IMR-90 (cell line): ENCODE measurements at places on chromosomes 2 and 18.

DNA sequence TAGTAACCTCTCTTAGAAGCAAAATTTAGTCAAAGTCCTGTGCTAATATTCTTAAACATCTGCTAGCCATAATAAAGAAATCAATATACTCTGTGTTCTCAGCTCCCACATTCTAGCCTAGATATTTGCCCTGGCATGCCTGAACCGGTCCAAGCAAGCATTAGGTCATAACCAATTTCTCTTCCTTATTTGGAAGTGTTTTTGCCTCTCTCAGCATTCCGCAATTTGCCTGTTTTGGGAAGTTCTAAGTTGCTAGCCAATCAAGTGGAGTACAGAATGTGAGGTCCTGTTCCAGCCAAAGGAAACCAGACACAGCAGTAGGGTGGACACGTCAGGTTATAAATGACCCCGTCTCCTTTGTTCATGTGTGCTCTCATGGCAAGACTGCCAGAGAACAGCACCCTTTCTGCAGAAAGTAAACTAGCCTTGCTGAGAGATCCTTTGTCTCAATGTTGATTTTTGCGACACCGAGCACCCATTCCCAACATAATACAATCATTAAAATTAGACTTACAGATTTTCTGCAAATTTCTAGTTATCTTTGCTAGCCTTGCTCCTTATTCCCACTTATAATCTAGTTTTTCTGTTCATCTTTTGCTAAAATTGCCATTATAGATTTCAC is 13.0 kb upstream of the SULT1C4 start:
- peak; percentile 36 for DNase-seq

DNA sequence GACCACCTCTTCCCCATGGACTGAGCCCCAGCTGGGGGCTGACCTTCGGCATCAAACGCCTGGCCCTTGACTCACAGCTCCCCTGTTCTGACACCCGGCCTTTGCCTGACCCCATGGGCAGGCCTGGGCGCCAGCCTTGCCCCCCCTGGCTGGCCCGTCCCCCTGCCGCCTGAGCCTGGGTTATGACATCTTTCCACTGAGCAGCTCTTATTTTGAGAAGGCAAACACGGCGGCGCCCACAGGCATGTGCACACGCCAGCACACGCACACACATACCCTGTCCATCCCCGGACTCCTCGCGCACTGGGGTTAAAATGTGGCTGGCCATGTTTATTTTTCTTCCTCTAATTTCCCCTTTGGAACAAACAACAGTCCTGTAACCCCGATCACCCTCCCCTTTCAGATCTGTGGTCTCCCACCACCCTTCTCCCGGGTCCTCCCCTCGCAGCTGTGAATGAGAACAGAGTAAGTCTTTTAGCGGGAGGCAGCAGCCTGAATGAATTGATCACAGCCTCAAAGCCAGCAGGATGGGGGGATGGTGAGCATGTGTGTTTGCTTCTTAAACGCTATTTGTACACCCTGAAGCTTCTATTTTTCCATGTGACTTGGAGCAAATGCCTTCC is 11.8 kb upstream of the ATOH8 start:
- peak; percentile 96 for DNase-seq

DNA sequence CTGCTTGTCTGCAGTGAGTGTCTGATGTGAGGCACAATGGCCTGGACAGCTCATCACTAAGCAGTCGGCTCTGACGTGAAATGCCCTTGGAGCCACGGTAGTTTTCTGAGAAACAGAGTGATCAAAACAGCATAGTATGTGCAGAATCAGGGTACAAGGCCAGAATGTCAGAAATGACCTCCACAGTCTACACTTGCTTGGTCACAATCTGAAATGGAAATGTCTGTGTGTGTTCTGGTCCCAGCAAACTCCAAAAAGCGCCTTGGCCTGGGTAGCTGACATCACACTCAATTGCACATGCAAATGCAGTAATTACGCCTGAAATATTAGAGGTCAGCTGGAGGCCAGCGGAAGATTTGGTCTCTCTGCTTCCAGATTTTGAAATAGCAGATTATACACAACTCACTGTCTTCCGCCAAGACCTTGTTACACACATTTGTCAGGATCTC is 95.4 kb downstream of the CTAGE1 start:
- no peak for DNase-seq

DNA sequence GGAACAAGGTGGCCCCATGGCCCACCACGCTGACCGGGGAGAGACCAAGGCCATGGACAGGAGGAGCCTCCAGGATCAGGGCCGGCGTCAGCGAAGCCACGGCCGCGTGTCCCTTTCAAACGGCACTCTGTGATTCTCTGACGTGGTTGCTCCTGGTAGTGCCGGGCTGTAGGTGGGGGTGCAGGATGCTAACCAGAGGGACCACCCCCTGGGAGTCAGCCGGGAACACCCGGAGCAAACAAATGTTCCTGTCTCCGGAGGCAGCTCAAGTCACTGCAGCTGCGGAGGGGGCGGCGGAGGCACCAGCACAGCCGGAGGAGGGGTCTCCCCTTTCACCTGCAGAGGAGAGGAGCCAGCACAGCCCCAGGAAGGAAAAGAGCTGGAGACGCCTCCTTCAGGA is 750.6 kb upstream of the SALL3 start:
- no peak for DNase-seq

DNA sequence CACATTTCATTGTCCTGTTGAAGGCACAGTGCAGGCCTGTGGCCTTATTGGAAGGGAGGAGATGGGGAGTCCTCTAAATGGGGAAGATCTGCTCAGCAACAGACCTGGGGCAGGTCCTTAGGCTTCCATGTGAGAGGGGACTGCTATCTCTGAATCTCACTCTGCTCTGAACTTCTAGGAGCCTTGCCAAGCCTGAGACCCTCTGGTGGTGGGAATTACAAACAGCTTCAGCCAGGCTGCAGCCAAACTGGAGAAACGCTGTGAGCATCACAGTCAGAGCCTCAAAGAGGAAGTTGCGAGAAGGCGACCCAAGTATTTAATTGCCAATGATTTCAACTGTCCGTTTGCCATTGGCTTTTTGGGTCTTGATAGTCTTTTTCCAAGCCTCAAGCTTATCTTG is 66.8 kb upstream of the MC2R start:
- DNase-seq, result no peak

DNA sequence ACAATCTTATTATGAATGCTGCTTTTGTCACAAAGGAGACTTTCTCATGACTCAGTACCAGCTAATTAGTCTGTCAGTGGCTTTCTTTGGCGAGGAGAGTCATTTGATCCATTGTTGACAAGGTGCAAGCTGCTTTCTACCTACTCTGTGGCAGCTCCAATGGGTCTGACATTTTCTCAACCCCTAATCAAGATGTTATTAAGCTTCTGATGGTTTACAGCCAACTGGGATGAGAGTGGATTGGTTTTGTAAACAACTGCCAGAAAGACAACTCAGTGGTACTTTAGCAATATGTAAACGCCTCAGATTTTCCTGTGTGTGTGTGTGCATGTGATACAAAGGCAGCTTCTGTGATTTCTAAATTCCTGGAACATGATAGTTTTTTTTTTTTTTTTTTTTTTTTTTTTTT is 8.2 kb upstream of the CLIP4 start:
- peak; percentile 72 for DNase-seq

- peak; percentile 70 for DNase-seq
These were observed 112.1 kb downstream of the FTCDNL1 start for GRCh38 chr2:199738727-199739412.
